Stimulated activated CD4-positive, alpha-beta T cell treated with anti-CD3 and anti-CD28 coated beads, Interleukin-15, amount 100 ng/mL, for 1 hour (primary cell): ENCODE measurements at places on chromosomes 2 and 18.
A peak's percentile ranks its signal among the peaks of the same experiment; 100 is the strongest.

DNA sequence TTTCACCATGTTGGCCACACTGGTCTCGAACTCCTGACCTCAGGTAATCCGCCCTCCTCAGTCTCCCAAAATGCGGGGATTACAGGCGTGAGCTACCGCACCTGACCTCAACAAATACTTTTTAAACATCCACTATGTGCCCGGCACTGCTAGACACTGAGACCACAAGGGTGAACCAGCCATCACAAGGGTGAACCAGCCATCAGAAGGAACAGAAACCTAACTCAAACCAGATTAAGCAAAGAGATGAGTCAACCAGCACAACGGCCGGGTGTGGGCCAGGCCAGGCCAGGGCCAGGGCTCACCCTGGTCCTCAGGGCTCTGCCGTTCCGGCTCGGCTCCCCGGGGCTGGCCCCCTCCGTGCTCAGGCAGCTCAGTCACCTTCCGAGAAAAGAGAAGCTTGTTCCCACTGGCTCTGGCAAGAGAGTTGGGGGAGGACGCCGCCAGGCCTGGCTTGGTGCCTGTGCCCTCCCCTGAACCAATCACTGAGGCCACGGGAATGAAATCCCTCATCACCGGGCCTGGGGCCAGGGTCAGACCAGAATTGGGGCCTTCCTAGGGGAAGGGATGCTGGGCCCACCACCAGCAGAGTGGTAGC lies 4.4 kb downstream of the TEX44 start:
- no peak for DNase-seq

DNA sequence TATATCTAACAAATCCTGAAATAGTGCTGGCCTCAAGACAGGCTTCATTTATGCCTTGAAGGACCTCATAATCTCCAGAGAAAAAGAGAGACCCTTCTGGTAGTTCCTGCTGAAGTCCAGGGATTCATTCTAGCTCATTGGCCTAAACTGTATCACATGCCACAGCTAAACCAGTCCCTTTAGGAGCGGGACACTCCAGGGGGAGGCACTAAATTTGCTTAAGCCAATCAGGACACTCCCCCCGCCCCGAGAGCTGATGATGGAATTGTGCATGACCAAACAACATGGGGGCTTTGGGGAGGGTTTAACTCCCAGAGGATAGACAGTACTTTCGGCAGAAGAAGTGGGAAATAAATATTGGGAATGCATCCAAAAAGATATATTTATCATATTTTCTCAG lies 36.4 kb upstream of the CXCR4 start:
- DNase-seq: no peak

- no peak for DNase-seq
Measured at GRCh38 chr18:36352384-36352783, 54.9 kb downstream of the FHOD3 start.

DNA sequence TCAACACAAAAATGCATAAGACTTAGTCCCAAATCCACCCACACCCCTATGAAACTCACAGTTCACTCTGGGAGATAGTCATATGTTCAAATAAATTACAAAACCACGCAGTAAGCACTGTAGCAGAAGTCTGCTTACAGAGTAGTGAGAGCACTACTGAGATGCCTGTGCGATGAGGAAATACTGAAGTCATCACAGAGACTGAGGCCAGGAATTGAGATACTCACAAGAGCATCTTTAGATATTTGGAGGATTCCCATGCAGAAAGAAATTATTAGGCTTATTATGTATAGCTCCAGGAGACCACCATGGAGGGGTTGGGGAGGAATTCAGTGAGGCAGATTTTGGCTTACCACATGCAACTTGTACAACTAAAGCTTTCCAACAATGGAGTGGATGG lies 82.3 kb downstream of the ANTXR1 start:
- no peak for DNase-seq

DNA sequence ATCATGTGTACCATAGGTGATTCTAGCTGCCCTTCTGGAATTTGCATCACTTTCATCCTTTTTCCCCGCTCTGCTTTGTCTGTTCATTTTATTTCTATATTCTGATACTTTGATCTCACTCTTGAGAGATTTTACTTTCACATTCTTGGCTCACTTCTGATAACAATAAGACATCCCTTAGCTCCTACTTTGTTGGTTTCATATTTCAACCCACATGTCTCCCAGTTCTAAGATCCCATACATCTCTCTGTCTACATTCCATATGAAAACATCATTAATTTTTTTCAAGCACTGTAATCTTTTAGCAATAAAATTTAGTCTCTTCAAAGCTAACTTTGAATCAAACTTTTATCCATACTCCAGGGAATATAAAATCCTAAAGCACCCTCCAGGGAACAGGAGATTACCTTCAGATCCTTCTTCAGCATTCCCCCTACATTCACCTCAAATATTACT lies 75.6 kb downstream of the COL3A1 start:
- no peak for DNase-seq

- DNase-seq: no peak
Measured at GRCh38 chr2:42917425-42917927, 125.1 kb upstream of the HAAO start.

- DNase-seq: no peak
Measured at GRCh38 chr2:14189929-14190328, 442.6 kb upstream of the LRATD1 start.

DNA sequence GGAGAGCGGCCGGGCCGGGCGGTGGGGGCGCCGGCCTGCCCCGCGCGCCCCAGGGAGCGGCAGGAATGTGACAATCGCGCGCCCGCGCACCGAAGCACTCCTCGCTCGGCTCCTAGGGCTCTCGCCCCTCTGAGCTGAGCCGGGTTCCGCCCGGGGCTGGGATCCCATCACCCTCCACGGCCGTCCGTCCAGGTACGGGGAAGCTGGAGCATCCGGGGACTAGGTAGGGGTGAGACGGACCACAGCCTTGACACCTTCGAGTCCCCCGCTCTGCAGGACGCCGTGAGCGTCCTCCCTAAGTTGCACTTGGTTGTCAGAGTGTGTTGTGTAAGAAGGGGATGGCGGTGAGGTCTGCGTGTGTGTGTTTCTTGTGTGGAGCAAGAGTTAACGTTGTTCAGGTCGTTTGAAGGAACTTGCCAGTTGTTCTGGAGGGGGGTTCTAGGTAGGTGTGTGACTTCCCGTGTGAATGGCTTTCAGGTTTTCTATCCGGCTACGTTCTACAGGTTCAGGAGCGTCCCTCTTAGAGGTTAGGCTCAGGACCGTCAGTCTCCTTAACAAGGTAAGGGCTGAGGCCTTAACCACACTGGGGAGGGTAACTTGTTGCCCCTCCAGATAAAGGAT lies 393 bp downstream of the IL1R1 start:
- no peak for DNase-seq

GRCh38 chr2:44347526-44347925 lies 13.8 kb downstream of the PREPL start:
- no peak for DNase-seq

DNA sequence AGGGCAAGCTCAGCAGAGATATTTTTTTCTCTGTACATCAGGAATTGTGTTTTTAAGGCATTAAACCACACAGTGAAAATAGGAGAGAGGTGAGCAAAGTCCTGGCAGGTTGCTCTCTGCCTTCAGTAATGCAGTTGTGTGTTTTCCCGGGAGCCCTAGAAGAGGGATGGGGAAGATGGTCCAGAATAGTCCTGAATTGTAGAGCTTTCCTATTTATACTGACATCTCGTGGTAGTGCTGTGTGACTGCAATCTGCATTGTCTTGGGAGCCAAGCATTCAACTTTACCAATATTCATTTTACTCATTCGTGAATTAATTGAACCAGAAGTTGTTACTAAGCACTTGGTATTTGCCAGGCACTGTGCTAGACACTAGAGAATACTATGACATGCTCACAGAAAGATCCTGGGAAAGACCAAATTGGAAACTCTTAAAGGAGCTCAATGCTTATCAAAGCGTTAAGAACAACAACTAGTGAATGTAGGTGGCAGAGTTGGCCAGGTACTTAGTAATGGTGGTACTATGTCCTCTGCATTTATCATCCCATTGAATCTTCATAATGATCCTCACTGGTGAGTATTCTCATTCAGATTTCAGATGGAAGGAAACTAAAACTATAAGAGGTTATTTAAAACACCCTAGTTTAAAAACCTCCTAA lies 214.6 kb downstream of the TRIB2 start:
- DNase-seq: no peak

DNA sequence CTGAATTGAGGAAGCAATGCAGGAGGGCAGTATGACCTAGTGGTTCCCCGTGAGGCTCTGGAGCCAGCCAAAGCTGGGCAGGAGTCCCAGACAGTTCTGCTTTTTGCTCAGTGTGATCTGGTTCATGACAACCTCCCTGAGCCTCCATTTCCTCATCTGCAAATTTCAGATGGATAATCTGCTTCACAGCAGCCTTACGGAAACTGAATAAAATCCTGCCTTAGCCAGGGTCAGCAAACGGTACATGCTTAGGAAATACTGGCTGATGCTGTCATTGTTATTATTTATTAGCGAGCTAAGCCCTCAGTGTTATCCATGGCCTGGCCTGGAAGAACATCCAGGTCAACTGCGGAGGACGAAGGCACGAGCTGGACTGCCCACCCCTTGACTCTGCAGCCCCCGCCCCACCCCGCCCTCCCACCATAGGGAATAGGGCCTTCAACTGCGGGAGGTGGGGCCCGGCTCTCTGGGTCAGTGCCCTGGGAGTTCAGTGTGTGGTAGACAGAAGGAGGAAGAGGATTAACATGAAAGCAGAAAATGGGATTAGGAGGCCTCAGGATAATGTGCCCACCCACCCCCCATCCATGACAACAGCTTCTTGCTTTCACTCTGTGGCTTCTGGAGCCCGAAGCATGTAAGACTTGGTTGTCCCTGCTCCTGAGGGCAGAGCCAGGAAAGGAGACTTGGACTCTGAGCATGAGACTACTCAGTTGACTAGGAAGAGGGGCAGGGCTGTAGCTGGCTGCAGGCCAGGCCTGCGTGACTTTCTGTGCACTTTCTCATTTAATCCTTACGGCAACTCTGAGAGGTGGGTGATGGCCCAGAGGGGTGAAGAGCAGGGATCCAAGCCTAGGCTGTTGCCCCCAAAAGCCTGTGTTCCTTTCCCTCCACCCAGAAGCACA lies 13.1 kb downstream of the PKDCC start:
- no peak for DNase-seq

- no peak for DNase-seq
Measured at GRCh38 chr2:158394453-158394852, 62.1 kb downstream of the CCDC148 start.

DNA sequence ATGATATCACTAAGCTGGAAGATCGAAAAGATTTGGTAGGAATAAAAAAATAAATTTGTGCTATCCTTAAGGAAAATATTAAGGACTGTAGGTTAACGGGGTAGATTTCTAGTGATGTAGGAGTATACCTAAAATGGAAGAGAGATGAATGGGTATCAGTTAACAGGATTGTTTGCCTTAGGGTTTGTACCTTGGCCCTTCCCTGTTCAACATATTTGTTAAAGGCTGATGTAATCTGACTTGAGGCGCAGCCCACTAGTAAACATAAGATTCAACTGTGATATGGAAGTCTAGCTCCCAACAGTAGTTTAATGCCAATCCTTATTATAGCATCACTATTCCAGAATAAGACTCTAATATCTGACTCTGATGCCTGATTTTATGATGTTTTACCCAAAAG lies 685.2 kb downstream of the DCC start:
- DNase-seq: no peak

DNA sequence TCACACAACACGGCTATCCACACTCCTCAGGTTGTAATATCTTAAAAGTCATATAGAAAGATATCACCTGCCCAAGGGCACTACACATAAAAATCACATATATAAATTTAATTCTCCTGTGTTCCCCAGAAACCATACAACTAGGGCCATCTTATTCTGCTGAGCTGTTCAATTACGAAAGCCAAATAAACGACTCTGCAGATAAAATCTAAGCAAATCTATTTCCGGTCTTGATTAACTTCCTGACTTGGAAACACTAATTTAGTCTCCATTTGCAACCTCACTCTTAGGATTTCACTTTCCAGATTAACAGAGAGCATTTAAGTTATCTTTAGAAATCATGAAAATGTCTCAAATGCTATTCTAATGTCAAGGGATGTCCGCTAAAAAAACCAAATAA lies 23.9 kb upstream of the STK17B start:
- DNase-seq: no peak

GRCh38 chr2:61017003-61017555 lies 441 bp upstream of the PEX13 start:
- DNase-seq: peak; percentile 44

DNA sequence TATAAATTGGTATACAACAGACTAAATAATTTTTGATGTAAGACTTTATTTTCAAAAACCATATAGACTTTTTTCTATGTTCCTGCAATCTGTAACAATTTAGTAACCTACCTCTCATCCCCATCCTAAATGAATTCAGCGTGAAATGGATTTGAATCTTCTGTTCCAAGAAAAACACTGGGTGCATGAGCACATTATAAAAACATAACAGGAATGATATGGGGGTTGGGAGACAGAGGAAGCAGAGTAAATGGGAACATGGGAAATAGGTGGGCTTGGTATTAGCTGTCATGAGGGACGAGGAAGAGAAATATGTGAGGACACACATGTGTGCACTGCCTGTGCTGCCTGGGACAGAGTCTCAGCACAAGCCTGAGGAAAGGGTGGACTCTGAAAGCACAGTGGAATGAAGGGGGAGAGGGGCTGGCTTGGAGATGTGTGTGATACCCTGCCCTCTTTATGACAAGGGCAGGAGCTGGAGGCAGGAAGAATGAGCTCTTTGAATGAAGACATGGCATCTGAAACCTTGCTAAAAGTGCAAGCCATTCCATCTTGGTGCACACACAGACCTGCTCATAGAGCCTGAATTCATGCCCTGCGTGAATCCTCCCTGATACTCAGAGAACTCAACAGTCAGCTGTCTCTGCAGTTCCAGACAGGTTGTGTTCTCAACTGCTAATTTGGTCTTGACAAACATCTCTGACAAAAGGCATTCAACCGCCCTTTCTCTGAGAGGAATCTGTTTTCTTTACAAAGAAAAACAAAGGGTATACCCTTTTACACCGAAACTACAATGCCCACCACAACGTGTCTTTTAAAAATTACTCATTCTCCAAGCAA lies 66.6 kb downstream of the EPB41L3 start:
- no peak for DNase-seq

- DNase-seq: no peak
Measured at GRCh38 chr2:123513351-123513750, 511.7 kb upstream of the CNTNAP5 start.

DNA sequence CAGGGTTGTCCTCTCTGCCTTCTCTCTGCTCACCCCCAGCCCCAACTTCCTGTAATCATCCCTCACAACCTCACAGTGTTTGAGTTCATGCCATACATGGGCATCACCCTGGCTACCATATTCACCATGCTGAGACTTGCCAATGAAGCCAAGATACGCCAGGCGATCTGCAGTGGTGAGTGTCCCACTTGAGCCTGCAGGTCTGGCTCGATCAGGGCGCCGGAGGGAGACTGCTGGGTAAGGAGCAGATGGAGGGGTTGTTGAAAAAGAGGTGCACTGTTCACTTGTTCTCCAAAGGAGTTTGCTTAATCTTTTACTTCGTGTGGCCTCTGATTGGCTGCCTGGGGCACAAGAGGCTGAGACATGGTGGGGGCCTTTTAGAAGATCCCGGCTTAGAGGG lies 14.6 kb downstream of the MROH2A start:
- no peak for DNase-seq

DNA sequence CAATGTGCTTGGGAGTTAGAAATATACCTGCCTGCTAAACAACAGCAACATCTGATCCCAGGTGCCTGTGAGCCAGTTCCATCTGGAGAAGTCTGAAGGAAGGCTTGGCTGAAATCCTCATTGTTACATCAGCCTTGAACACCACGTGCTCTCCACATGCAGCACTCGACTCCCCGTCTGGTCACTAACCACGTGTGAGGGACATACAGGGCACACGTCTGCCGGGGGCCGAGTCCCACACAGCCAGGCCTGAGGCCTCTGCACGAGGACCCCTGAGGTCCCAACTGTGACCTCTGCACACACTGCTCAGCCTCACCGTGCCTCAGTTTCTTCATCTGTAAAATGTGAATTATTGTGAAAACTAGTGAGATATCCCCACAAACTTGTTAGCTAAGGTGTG lies 236.5 kb upstream of the SALL3 start:
- DNase-seq: no peak
